ENCODE measurements at places on chromosomes 6 and 20.

DNA sequence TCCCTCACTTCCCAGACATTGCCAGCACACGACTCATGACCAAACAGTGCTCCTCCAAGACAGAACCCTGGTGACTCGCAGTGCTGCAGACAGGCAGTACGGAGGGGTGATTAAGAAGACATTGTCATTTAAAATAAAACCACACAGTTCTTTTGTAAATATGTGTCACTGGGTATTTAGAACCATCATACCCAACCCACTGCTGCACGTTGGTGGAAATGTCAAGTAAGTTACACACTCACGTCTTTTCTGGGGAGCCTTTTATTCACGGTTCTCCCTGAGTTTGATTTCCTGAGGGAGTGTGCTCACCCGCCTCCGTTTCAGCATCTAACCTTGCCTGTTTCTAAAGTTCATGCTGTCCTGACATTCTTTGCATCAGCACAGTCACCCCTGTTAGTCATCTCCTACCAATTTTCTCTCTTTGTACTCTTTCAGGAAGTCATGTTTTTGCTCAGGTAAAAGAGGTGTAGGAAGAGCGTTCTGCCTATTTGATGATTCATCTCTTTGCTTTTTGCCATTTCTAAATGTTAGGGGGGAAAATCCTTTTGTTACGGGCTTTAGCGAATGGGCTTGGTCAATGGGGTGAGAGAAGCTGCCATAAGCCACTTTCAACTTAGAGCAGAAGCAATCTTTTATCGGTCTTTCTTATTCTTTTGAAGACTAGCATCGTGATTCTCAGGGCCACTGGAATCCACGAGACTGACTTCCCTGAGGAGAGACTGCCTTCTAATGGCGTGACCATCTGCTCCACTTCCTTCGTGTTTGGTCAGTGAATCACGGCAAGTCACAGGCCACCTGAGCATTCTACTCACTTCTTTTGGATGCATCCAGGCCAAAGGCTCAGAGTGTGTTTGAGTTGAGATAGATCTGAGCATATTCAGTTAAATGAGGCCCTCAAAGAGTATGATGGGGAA, 512.8 kb upstream of the JARID2 start:
- no peak for DNase-seq

GRCh38 chr20:4957939-4958362, 43.4 kb downstream of the SLC23A2 start:
- no peak for DNase-seq

DNA sequence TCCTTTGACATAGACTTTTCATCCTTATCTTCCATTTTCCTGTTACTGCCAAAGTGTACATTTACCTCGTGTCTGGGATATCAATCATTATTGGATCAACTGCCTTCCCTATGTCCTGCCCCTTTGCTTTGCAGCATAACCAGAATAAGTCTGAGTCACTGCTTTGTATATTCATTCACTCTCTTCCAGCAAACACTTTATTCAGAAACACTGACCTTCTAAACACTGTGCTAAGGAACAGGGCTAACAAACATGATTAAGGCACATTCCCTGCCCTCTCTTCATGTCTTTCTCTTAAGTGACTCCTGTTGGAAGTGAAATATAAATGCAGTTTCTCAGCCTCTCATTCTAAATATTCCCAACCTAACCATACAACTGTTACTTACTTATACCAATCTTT, 66.9 kb downstream of the COL19A1 start:
- no peak for DNase-seq

- no peak for DNase-seq
These were observed 28.5 kb upstream of the CITED2 start for GRCh38 chr6:139402876-139403386.

DNA sequence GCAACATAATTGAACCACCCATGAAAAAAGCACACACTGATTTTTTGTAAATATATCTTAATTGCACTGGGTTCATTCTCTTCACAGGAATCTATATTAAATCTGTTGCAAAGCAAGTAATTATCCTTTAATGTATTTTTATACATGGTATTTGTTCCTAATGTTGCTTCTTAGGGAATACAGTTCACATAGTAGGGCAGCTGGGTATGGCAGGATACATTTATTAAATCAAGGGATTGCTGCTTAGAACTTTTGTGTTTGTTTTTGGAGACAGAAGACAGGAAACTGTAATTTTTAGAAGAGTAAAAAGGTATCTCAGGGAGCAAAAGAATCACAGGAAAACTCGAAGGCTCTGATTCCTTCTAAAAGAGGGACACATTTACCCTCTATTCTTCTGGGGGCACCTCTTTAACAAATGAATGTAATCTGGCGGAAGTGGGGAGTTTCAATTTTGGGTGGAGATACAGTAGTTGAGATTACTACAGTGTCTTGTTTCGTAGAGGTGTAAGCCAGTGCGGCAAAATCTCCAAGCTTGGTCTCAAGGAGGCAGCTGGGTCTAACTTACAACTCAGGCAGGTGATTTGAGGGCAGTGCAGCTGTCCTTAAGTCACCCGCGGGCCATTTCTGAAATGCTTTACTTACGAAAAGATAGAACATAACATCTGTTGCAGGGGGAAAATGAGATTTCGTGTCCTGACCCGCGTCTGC, 812 bp upstream of the SMIM13 start:
- no peak for DNase-seq

GRCh38 chr6:39137245-39137644, 22.3 kb upstream of the SAYSD1 start:
- no peak for DNase-seq

GRCh38 chr20:13119583-13119982, 101.5 kb upstream of the ISM1 start:
- DNase-seq: peak; percentile 4

- no peak for DNase-seq
These were observed 42.3 kb downstream of the CHMP4B start for GRCh38 chr20:33853507-33853813.

- no peak for DNase-seq
These were observed at the start of gene TRIM40 for GRCh38 chr6:30135757-30136156. TSS of gene TRIM40 (plus strand) at chr6:30136140. CDS start at chr6:30137037, 897 bp downstream.

GRCh38 chr6:40965046-40965445, 74.0 kb downstream of the UNC5CL start:
- DNase-seq: no peak

GRCh38 chr20:46017272-46017671, 8.6 kb downstream of the MMP9 start:
- no peak for DNase-seq

GRCh38 chr20:51622004-51622874, 79.7 kb upstream of the NFATC2 start:
- DNase-seq: no peak

- DNase-seq: no peak
These were observed 25.4 kb downstream of the ZKSCAN8 start for GRCh38 chr6:28167068-28167467.

DNA sequence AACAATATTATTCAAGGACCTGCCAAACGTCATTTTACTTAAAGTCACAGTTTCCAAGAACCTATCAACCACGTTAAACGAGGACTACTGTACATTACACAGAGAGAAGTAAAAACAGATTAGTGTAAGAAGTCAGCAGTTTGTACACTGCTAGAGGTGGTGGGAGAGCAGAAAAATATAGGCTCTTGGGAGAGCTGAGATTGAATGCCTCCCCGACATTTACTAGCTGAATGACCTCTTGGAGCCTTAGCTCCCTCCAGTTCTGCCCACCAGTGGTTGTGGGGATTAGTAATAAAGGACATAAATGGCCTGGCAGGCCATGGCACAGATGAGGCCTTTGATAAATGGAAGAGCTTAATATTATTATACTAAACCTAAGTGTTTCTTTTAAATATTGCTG, 161.4 kb downstream of the UBE3D start:
- no peak for DNase-seq

GRCh38 chr6:18507018-18507415, 119.9 kb downstream of the RNF144B start:
- no peak for DNase-seq

DNA sequence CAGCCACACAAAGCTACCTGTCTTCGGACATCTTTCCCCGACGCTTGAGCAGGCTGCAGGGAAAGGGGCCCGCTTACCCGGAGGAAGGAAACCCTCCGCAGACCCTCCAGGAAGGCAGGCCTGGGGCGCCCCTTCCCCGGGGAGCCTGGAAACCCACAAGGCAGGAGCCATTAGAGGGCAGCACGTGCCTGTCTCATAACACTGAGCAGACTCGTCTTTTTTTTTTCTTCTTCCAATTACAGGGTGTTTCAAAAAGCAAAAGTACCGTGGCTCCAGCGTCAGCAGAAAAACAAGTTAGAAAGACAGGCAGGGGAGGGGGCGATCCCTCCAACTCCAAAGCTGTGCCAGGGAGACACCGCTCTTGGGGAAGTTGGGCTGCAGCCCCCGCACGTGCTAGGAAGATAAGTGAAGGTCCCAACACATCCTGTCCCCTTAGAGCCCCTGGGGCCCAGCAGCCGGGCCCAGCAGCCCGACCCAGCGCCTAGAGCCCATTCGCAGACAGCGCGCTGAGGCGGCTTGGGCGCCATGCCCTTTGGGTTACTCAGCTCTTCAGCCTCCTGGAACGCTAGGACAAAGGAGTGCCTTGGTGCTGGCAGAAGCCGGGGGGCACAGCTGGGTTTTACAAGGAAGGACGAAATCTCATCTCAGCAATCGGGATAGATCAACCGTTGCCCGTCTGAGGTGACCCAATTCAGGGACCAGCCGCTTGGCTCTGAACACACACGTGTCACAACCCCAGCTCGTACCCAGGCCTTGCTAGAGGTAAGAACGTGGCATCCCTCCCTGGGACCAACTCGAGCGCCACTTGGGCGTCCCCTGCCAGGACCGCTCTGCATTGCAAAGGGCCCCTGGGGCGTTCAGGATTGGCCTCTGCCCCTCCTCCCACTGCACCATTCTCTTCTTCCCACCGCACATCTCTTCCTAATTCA, 136.3 kb downstream of the LY86 start:
- peak; percentile 8 for DNase-seq

- no peak for DNase-seq
These were observed 166.9 kb downstream of the EYA2 start for GRCh38 chr20:47061549-47061948.

DNA sequence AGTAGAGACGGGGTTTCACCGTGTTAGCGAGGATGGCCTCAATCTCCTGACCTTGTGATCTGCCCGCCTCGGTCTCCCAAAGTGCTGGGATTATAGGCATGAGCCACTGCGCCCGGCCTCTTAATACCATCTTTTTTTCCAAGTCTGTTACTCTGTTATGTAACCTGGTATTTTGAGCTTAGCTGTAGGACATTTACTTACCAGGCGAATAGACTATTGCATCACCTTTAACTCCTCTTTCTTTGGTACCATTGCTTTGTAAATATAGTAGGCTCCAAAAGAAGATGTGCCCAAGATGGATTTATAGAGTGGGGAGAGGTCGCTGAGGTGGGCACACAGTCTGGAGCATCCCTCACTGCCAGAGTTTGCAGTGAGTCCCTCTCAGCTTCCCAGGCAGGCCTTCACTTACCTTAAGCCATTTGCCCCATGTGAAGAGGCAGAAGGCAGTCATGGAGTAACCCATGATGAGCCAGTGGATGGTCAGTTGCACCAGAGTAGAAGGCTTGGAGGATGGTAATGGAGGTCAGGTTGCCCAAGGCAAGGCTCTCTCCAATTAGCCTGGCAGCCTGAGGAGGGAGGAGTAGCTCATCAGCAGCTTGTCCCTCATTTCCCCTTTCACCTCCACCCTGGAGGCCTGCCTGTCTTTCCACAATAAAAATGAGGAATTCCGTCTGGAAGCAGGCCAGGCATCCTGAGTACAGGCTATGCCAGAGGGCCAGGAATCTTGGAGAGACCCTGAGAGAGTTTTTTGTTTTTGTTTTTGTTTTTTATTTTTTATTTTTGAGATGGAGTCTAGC, 9.7 kb downstream of the TIAM2 start:
- DNase-seq: no peak

DNA sequence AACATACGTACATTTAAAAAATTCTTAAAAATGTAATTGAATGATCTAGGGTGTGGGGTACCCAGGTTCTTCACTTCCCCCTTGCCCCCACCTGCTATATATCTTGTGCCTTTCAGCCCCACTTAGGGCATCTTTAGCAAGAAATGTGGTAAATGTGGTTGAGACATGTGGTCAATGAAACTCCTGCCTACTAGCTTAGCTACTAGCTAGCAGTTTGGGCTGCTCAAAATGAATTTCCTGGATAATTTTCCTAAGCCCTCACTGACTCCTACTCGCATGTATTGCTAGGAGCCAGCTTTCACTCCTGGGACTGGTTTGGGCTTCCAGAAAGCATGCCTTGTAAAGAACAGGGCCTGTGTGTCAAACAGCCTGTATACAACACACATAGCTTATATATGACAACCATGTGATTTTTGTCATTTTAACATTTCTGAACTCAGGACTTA, 257.3 kb downstream of the ATXN1 start:
- no peak for DNase-seq

DNA sequence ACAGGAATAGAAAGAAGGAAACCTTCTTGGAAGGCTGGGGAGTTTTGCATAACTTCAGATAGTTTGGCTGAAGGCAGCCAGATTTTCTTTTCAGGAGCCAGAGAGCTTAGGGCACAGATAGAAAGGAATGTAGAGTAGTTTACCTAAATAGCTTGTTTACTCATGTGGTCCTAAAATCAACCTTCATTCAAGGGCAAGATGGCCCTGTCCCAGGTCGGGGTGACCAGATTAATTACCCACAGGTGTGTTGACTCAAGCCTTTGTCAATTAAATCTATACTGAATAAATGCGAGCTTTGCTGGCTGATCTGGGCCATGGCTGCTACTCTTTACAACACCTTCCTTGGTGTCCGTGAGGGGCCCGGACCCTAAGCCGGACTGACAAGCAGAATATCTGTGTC, 792.0 kb upstream of the MAN1A1 start:
- DNase-seq: no peak

GRCh38 chr20:17438436-17439039, 92.6 kb downstream of the BFSP1 start:
- no peak for DNase-seq

DNA sequence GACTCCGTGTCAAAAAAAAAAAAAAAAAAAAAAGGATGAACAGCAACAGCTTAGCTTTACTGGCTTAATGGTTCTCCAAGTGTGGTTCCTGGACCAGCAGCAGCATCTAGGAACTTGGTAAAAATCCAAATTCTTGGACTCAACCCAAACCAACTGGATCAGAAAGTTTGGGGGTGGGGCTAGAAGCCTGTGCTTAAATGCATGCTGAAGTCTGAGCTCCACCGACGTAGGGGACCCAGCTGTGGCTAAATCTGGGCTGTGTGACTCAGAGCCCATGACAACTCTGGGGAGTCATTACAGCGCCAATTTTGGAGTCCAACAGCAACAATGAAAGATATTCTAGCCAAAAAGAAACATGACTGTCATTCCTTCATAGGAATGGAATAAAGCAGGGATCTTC, 13.6 kb upstream of the CHD6 start:
- no peak for DNase-seq

DNA sequence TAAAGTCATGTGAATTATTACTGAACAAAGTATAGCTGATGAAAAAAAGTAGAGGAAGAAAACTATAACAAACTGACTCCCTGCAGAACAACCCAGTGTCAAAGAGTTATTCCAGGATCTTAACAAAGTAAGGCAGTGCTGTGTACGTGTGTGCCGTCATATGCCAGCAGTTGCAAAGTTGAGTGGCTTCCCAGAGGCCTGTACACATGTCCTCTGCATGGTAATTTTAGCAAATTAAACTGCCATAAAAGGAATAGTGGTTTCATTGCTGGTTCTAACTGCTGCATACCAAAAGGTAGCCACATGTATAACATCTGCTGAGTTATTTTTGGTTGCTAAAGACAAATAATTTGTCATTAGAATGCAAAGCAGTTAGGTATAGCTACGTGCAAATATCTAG, 44.8 kb downstream of the RIPOR2 start:
- no peak for DNase-seq

GRCh38 chr6:138800377-138801150, 4.7 kb downstream of the ECT2L start:
- DNase-seq: no peak

GRCh38 chr6:123945386-123945785, 141.7 kb downstream of the NKAIN2 start:
- no peak for DNase-seq

GRCh38 chr6:19465760-19466159, 371.4 kb upstream of the ID4 start:
- DNase-seq: no peak
